ENCODE measurements at places on chromosomes 4 and X.

- DNase-seq: no peak
These were observed 80.8 kb upstream of the IQCM start for GRCh38 chr4:149896432-149896831.

DNA sequence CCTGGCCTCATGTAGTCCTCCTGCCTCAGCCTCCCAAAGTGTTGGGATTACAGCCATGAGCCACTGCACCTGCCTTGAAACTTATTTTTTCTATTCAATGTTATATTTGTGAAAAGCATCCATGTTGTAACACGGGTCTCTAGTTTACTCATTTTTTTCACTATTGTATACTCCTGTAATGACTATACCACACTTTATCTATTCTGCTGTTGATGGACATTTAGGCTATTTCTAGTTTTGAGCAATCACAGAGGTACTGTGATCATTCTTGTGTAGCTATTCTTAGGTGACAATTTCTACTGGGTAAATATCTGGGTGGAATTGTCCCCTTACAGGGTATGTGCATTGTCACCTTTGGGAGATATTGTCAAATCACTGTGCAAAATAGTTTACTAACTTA, 3.6 kb downstream of the DRP2 start:
- DNase-seq: no peak

GRCh38 chr4:3287972-3288570, 4.8 kb upstream of the RGS12 start:
- no peak for DNase-seq

GRCh38 chr4:101956068-101956825, 165.7 kb downstream of the BANK1 start:
- DNase-seq: no peak

Measured in T-helper 2 cell (primary cell).